ENCODE measurements at places on chromosomes 7 and 10.

- DNase-seq, result no peak
Observed at GRCh38 chr10:124657806-124658205, 86.4 kb downstream of the FAM53B start.

GRCh38 chr10:7589748-7590147 lies 77.0 kb downstream of the ITIH5 start:
- no peak for DNase-seq

GRCh38 chr10:81541517-81541916 lies 333.5 kb upstream of the NRG3 start:
- no peak for DNase-seq

- DNase-seq, result no peak
Observed at GRCh38 chr7:5367661-5368060, 56.0 kb downstream of the TNRC18 start.

- no peak for DNase-seq
Observed at GRCh38 chr10:11454160-11454559, 157.3 kb downstream of the USP6NL start.

DNA sequence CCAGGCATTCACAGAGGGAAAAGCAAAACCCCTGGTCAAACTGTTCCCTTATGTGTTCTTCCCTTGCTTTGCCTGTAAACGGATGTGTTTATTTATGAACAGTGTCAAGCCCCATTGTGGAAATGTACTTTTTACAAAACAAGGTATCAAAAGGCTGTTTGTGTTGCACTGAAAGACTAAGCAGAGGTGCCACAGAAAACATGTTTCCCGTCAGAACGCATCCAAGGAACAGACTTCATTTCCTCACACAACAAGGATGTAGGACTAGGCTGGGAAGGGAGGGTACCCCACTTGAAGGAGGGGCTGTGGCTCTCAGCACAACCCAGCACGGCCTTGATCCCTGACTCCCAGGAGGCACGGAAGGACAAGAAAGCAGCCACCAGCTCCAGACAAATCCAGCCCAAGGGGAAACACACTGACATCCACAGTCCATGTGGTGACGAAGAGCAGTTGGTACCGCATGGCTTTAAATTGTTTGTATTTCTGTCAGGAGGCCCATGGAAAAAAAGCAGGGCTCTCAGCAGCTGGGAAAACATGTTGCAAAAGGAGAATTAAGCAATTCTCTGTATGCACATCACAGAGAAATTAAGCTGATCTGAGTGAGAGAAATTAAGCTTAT lies 85.6 kb downstream of the RNF216 start:
- no peak for DNase-seq

- DNase-seq, result no peak
Observed at GRCh38 chr10:82558014-82558607, 683.1 kb downstream of the NRG3 start.

DNA sequence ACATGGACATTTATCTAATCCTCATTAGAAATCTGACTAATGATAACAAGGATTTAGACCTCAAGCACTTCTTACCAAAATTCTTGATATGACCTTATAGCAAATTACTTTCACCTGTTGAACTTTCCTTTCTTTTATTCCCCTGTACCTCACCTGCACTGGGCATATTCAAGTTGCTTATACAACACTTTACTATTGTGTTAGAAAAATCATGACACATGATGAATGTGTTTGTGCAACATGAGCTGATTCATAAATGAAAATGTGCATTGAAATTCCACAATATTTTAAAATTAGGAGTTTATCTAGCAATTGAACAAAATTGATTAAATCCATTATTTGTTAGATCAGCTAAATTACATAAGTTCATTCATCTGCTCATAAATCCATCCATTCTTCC lies 160.6 kb downstream of the CFTR start:
- DNase-seq, result no peak

DNA sequence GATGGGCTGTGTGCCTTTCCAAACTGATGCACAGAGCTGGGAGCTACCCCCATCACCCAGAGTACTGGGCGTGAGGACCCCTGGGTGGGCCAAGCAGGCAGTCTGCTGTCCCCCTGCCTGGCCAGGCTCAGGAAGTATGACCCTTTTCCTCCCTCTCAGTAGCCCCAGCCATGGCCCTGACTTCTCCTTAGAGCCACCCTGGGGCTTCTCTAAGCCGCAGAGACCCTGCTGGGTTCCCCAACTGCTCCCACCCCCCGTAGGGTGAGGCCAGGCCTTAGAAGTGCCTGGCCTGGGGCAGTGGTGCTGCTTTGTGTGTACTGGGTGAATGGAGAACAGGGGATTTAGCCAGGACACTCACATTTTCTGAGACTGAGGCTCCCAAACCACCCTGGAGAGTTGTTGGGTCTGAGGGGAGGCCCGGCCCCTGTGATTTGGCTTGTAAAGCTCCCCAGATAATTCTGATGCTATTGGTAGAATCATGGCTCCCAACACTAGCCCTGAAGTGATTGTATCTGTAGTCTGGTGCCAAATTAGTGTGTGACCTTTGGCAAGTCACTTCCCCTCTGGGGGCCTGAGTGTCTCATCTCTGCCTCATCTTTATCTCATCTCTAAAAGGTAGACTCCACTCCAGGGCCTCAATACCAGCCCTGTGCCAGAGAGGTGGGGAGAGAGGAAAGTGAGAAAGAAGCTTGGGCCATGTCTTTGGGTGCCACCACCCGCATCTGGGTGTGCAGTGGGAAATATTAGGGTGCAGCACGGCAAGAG lies 99.7 kb upstream of the PPIF start:
- no peak for DNase-seq

- DNase-seq, result no peak
Observed at GRCh38 chr7:64887756-64888508, 15.1 kb upstream of the ZNF273 start.

DNA sequence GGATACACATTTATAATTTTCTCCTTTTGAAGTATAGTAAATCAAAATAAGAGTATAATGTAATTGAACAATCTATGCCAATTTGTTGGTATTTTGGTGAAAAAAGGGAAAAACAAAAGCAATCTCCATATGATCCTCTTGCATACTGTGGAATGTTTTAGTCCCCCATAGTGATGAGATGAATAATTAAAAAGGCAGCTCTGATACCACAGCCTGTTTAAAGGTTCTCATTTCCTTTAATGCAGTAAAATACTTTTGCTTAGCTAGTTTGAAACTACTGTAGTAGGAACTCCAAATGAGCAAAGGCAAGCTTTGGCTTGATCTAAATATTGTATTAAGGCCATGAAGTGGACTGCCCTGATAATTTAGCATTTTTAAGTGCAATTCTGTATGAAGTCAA lies 77.6 kb downstream of the VTI1A start:
- DNase-seq, result no peak

- DNase-seq, result no peak
Observed at GRCh38 chr7:19117091-19117869, at the start of gene TWIST1. TWIST1 (minus strand) TSS chr7:19117636; CDS start chr7:19117321, 315 bp downstream.

DNA sequence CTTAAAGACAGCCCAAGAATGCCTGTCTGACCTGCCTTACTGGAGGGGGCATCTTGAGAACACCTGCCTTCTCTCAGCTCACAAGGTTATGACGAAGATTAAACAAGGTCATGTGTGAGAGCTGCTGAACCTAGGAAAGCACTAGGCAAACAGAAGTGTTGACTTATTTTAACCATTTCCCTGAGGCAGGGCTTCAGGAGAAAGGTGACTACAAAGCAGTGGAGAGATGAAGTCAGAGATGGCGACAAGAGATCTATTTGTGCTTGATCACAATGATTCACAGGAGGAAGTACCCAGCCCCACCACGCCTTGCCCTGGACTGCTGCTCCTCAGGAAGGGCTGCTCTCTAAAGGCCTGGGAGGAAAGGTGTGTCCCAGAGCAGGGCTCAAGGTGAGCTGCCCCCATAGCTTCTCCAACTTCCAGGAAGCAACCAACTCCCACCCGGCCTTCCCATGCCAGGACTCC lies 27.8 kb downstream of the STN1 start:
- no peak for DNase-seq

GRCh38 chr7:43771128-43771527 lies 12.6 kb downstream of the BLVRA start:
- DNase-seq, result no peak

GRCh38 chr10:480928-481552 lies 208.4 kb downstream of the DIP2C start:
- DNase-seq, result no peak

DNA sequence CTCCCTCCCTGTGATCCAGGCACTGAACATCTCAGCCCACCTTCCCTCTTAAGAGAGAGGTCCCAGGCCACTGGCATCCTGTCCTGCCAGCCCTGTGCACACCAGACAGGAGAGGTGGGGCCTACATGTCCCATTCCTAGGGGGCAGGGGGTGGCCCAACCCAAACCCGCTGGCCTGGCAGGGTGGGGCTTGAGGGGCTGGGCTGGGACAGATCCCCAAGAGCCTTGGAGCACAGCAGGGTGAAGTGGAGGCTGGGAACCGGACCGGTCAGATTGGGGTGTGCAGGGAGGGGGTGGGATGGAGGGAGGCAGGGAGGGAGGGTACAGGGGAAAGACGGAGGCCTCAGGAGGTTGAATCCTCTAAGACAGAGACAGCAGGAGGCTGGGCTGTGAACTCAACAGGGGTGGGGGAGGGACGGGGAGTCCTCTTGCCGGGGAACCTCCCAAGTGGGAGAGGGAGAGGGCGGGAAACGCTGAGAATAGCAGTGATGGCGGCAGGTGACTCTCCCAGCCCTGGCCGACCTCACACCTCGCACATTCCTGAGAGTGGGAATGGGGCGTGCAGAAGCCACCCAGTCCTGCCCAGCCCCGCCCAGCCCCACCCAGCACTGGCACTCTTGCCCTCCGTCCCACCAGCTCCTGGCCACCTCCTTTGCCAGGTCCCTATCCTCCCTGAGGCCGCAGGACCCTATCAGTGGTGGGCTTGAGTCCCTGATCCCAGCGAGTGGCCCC lies 6.7 kb downstream of the TSC22D4 start:
- no peak for DNase-seq

- no peak for DNase-seq
Observed at GRCh38 chr10:70603449-70603801, 884 bp upstream of the PRF1 start.

DNA sequence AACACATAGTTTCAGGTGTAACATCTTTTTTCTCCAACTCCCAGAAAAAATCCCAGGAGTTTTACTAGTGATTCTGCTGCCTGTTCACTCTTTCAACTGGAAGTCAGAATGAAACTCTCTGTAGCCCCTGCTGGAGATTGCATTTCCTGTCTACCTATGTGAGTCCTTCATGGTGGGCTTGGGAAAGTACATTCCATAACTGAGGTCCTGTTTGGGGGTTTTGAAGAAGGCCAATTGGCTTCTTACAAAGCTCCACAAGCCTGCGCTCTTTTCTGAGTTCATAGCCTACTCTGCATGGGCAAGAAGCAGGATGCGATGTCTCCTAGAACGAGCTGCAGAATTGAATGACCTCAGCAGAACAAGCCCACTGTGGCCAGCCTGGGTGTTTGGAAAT lies 86.7 kb downstream of the LYZL2 start:
- no peak for DNase-seq

DNA sequence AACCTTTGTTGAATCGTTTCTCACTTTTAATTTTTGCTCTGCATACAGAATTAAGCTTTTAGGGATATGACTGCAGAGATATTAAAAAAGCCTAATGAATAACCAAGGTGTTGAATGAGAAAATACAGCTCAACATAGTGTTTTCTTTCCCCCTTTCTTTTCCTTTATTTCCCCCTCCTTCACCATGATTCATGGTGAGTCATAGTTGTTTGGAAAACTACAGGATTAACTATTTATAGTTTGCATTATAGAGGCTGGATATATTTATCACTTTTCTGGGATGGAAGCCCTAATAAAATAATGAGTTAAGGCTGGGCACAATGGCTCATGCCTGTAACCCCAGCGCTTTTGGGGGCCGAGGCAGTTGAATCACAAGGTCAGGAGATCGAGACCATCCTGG lies 115.0 kb downstream of the DNAJB9 start:
- no peak for DNase-seq

GRCh38 chr7:47643716-47644400 lies 61.9 kb upstream of the TNS3 start:
- no peak for DNase-seq

- DNase-seq, result no peak
Observed at GRCh38 chr7:2048006-2048405, 184.7 kb downstream of the MAD1L1 start.

DNA sequence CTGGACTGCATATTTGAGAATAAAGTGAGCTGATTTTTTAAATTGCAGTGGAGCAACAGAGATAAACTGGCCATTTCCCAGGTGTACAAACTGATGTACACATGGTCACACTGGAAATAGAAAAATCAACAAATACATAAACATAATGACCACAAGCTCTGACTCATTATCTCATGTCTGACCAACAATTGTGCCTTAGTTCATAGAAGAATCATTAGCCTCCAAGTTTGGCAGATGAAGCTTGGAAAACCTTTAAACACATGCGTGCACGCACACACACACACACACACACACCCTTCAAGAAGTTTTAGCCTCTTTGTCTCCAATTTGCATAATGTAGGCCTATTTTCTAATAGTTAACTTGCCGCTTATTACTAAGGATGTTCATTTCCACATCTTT lies 308.9 kb upstream of the POM121L12 start:
- no peak for DNase-seq

DNA sequence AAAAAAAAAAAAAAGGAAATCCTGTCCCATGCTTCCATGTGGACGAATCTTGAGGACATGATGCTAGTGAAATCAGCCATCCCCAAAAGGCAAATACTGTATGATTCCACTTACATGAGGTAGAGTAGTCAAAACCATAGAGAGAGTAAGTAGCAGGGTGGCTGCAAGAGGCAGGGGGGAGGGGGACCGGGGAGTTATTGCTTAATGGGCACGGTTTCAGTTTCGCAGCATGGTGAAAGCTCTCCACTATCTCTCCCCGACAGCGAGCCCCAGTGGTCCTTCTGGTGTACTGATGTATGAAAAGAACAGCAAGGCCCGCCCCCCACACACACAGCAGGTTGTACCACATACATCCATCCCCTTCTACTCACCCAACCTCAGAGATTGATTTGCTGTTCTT lies 32.8 kb downstream of the NOD1 start:
- peak; percentile 81 for DNase-seq

- peak; percentile 44 for DNase-seq
Observed at GRCh38 chr7:157386979-157387800, 50.4 kb downstream of the DNAJB6 start.

DNA sequence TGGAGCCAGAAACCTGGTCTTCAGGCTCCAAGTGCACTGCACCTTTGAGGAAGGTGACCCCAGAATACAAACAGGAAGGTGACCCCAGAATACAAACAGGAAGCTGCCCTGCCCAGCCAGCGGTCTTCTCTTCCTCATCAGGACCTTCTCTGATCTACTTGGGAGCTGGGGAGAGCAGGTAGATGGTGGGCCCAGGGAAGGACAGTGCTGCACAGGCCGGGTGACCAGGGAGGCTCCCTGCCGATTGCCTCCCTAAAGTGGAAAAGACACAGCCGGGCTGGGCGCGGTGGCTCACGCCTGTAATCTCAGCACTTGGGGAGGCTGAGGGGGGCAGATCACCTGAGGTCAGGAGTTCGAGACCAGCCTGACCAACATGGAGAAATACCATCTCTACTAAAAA lies 151.8 kb upstream of the CHST15 start:
- DNase-seq, result no peak

- DNase-seq, result no peak
Observed at GRCh38 chr10:21194510-21194993, 297.4 kb upstream of the NEBL start.

- no peak for DNase-seq
Observed at GRCh38 chr7:28355635-28356319, 56.5 kb upstream of the CREB5 start.

GRCh38 chr10:125355657-125356056 lies 195.3 kb upstream of the CTBP2 start:
- no peak for DNase-seq

- no peak for DNase-seq
Observed at GRCh38 chr7:51731075-51731474, 414.5 kb upstream of the COBL start.
